ENCODE measurements at places on chromosomes 12 and 14.

DNA sequence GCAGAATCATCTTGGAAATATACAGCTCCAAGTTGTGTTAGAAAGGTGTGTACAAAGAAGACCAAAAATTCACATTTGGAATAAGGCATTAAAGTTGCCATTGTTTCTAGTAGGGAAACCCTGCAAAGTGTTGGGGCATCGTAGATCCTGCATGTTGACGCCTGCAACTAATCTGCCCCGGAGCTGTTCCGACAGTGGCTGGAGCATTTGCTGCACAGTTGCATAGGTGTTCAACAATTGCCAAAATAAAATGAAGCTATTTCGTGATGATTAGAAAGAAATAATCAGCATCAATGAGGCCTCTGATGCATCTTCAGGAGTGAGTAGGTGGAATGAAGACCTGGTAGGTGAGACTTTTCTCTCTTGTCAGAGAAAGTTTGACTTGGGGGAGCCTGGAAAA lies 47.3 kb downstream of the DAD1 start:
- DNase-seq: no peak

GRCh38 chr14:52824462-52824861 lies 33.1 kb upstream of the GNPNAT1 start:
- DNase-seq: no peak

- no peak for DNase-seq
These were observed 31.7 kb downstream of the PLEKHA5 start for GRCh38 chr12:19161216-19161615.

- DNase-seq: no peak
These were observed 98.4 kb downstream of the PTCSC3 start for GRCh38 chr14:36078080-36078479.

DNA sequence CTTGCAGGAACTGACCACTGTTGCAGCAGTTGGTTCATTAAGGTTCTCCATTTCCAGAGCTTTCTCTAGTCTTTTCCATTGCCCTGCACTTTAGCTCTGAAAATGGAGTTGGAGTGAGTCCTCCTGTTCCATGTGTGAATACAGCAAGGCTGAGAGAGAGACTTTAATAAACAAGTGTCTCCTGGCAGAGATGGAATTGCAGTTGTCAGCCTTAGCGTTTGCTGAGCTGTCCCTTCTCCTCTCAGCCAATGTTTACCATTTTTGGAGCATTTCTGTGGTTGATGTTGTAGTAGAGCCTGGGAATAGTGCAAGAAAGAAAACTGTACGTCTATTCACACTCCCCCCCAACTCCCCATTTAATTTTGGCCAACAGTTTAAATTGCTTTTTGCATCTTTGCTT lies 7.5 kb upstream of the MANSC4 start:
- DNase-seq: no peak

DNA sequence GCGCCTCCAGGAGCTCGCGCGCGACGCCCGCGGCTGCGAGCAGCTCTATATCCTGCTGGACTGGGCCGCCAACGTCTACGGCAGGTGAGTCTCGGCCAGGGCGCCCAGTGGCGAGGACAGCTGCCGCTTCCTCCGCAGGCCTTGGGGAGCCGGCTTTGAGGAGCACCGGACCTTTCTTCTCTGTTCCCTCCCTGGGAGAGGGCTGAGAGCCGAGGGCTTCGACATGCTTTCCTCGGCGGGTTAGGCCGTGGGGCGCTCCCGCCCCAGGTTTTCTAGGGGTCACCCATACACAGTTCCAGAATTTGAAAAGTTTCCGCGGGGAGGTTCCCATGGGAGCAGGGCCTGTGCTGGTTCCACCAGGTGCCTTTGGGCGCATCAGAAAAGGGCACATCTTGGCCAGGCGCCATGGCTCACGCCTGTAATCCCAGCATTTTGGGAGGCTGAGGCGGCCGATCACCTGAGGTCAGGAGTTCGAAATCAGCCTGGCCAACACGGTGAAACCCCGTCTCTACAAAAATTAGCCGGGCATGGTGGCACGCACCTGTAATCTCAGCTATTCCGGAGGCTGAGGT lies 8.2 kb downstream of the EXOC3L4 start:
- no peak for DNase-seq

- DNase-seq: no peak
These were observed 97.1 kb downstream of the TNFAIP2 start for GRCh38 chr14:103220134-103220981.

DNA sequence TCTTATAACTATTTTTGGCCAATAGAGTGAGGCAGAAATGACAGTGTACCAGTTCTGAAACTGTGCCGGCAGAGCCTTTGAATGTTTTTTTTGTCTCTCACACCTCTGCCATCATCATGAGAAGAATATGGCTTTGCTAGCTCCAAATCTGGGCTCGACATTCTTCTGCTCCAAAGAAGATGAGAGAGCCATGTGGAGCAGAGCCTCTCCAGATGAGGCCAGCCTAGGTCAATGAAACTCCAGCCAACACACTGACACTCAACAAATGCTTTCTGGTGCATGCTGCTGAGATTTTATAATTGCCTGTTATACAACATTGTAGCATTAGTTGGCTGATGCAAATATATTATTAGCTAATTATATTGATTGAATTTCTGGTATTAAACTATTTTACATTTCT lies 154.7 kb downstream of the SLC38A4 start:
- no peak for DNase-seq

- peak; percentile 73 for DNase-seq
These were observed 94.7 kb downstream of the SLC2A13 start for GRCh38 chr12:40010899-40011774.

DNA sequence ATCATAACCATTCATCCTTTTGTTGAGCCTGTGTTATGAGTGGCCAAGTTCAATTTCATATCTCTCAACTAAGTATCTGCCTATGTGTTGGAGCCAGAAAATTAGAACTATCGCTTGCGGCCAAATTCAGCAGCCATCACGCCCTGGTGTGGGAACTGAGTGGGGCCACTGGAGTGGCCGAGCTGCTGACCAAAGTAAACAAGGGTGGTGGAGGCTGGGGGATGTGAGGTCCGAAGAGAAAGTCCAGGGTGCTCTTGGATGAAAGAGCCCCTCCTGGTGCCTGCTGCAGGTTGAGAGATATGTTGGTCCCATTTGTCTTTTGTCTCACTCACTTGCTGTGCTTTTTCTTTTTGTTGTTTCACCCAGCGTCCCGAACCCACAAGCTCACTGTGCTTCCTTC lies 14.9 kb downstream of the ADGRD1 start:
- DNase-seq: no peak

GRCh38 chr12:77577791-77578190 lies 252.9 kb upstream of the NAV3 start:
- DNase-seq: no peak

- no peak for DNase-seq
These were observed 106.8 kb downstream of the TMEM260 start for GRCh38 chr14:56686416-56686815.

DNA sequence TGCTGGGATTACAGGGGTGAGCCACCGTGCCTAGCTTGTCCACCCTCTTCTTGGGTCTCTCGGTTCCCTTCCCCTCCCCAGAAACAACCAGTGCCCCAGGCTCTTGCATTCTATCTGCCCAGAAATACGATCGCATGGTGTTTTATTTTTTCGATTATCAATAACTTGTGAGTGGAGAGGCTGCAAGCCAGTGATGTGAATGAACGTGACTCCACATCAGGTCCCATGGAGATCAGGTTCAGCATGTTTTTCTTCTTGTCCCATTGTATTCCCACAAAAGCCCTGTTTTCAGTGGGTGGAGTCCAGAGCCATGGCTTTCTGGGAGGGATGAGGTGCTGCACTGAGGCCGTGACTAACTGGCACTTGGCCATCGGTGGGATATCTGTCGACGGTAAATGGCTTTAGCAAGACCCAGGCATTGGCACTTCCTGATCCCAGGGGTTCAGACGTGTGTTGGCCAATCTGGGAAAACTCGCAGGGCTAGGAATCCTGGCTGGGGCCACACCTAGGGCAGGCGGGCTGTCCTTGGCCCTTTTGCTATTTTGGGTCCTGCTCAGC lies 12.7 kb upstream of the HNF1A start:
- no peak for DNase-seq

DNA sequence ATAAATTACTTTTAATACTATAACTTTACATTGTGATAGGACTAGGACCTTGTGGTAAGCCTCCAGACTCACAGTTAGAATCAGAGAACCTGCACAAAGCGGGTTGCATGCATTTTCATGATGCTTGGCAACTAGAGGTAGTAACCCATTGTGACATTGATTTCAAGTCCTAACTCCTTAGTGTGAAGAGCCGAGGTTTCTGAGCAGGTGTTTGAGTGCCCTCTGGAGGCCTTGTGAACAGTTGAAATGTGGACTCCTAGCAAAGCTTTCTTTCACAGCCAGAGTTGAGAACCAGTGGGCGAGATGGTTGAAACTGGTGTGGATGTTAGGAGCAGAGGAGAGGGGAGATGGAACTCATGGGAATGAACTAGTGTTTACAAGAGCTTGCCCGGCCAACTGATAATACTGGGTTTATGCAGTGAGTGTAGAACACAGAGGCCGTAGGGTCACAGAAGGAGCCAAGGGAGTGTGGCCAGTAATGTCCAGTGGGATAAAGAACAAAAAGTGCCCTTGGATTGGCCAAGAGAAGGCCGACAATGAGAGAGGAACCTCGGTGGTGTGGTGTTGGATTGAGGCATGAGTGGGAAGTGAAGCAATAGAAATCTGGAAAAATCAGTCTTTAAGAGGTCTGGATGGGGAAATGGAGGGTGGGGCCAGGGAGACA lies 10.9 kb downstream of the ZNF664 start:
- peak; percentile 31 for DNase-seq

GRCh38 chr12:55142669-55143565 lies 16.7 kb downstream of the OR9K2 start:
- DNase-seq: peak; percentile 9

DNA sequence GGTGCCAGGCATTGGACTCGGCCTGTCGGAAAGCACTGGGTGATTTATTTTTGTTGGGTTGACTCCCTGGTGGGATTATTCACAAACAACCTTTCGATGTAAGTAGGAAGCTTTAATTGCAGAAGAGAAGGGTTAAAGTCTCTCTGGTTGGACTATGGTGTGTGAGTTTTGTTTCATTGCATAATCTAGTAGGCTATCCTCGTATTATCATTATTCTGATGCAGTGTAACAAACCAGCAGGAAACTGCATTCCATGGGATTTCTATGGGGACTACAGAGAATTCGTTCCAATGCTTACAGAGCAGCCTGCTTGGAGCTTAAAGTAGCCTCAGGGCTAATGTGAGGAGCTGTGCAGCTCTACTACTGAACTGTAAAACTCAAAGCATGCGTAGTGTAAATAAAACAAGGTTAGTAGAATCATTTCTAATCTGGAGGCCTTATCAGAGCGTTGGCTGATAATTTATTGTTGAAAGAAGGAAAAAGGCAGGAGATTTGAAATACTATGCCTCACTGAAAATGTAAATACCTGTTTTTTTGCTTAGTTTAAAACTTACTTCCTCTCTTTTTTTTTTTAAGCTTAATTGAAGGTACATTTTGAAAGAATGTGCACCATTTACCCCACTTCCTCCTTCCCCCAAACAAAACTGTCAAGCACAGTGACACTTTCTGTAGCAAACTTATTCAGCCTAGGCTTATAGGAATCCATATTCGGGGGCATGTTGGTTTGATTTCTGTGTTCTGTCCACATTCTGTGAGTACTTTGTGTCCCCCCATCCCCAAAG lies 226.7 kb downstream of the NPAS3 start:
- DNase-seq: no peak

- DNase-seq: no peak
These were observed 12.7 kb upstream of the GPATCH2L start for GRCh38 chr14:76138758-76139723.

DNA sequence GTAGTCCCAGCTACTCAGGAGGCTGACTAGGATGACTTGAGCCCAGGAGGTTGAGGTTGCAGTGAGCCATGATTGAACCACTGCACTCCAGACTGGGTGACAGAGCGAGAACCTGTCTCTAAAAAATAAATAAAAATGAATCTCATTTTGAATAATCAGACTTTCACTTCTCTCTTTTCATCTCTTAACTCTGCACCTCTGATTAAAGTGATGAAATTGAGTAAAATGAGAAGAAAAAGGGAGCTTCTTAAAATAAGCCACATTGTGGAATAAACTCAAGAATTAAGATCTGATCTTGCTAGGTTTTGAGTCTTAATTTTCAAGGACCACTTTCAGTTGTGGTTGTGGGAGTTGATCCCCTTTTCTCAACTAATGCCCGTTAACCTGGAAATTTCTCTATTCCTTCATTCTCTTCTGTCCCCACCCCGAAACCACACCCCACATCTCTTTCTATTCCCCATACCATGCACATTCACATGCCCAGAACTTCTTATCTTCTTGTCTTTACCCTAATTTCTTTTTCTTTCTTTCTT lies 70.9 kb upstream of the ETV6 start:
- DNase-seq: peak; percentile 22

DNA sequence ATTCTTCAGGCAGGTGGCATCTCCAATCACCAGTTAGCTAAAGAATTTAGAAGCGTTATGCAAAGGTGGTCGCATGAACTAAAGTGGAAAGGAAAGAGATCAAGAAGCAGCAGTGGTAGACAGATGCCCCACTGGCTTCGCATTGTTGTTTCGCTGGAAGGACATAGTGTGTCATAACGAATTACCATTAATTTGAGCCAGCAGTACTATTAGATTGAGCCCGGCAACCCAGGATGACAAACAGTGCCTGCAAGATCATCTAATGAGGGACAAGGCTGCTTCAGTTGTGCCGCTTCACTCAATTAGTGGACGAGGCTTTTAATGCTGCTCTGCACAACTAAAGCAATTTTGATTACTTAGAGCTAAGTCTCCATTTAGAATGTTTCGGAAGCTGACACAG lies 274.5 kb upstream of the SOX5 start:
- DNase-seq: no peak

- DNase-seq: no peak
These were observed 49.8 kb downstream of the B4GALNT3 start for GRCh38 chr12:509500-509899.

DNA sequence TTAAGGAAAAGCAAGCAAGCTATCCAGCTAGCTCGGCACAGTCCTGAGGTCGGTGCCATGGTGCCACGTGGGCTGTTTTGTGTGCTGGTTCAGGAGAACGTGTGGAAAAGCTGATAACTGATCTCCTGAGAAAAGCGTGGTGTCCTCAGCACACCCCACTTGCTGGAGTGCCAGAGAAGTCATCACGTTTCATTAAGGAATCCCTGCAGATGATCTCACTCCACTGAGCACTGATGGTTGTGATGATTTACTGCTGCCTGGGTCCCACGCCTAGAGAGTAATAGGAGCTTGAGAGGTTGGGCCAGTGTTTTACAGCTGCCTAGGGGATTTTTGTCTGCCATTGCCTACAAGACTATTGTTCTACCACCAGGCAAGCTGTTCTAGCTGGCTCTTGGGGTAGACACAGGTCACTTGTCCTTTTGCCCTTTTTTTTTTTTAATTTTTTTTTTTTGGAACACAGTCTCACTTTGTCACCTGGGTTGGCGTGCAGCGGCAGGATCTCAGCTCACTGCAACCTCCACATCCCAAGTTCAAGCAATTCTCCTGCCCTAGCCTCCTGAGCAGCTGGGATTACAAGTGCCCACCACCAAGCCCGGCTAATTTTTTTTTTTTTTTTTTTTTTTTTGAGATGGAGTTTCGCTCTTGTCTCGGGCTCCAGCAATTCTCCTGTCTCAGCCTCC lies 42.3 kb upstream of the EVL start:
- no peak for DNase-seq

- DNase-seq: no peak
These were observed 1320.5 kb downstream of the AACS start for GRCh38 chr12:126385785-126386184.
